ENCODE measurements at places on chromosomes 6 and 20.

- no peak for DNase-seq
These were observed at the start of gene PRELID3B for GRCh38 chr20:59042151-59042795. PRELID3B (minus strand) TSS chr20:59042786; CDS start chr20:59042730, 56 bp downstream.

GRCh38 chr20:48983423-48984400 lies 62.2 kb downstream of the ARFGEF2 start:
- no peak for DNase-seq

DNA sequence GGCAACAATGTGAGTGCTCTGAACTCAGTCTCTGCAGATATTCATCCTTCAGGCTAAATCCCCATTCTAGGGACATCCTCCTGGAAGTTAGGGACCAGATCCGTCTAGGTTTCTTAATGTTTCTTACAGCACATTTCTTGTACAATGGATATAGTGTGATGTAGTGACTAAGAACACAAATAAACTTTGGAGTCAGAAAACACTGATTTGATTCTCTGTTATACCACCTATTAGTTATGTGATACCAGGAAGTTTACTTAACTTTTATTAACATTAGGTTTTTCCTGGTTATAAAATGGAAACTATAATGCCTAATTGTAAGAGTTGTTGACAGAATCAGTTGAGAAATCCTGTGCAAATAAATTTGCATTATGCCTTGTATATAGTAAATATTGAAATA lies 57.6 kb upstream of the KCNQ5 start:
- DNase-seq = no peak

DNA sequence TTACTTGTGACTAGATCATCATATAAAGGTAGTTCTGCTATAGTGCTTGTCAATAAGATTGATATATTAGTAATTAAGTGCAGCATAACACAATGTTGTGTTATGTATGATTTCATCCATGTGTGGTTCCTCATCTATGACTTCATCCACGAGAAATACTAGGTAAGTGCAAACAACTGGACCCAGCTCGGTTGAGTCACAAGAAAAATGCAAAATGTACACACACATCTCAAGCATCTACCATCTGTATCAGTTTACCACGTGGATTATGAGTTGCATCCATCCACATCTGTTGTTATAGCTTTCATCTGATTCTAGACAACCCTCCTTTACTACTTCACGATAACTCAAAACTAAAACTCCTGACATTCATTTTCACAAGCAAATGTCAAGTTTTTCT lies 517.0 kb upstream of the CITED2 start:
- DNase-seq = no peak

DNA sequence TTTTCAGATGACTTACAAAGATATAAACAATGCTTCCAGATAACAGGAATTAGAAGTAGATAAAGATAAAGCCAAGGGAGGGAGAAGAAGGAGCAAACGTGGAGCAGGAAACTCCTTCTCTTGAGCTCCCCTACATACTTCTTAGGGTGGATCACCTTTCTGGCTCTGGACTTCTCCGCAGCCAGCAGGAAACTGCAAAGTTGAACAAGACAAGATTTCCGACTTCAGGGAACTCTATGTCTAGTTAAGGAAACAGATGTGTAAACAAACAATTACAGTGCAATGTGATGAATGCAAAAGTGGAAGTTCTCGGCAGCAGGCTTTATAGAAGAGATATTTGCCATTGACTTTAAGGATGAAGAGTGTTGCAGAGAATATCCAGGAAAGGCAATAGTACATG lies 134.0 kb upstream of the MARCKS start:
- no peak for DNase-seq

DNA sequence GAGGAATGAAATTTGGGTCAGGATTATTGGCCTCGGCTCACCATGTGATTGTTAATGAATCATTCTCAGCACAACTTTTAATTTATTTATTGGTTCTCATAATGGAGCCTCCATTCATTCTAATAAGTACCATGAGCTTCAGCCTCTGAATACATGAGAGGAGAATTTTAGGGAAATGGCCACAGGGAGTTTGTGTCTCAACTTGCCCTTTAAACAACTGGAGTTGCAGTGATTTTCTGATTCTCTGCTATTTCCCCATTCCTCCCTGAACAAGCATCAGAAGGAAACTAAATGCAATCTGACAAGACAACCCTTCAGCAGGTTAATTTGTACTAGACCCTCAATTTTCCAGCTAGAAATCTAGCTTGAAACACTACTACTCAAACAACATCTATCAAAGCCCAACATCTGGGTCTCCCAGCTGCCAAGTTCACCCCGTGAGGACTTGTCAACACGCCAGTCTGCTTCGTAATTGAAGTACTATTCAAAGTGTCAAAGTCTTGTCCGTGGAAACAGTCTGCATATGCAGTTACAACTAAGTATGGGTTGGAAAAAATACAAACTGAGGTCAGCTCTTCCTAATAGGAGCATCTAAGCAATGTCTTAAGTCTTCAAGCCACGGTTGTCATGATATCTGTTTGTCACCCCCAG lies 235.4 kb downstream of the CDH4 start:
- DNase-seq = no peak

All from NCI-H2029 treated with DMSO at 0.1 percent for 48 hours (cell line).